ENCODE measurements at places on chromosomes 13 and 19. TPM values are rescaled to one million over a fixed set of nuclear protein-coding genes. Genes with fewer than 3 reads are reported as not detected.

GRCh38 chr19:7678971-7679751, 1.5 kb upstream of the TRAPPC5 start:
- DNase-seq, result no peak

GRCh38 chr13:34175551-34175950, 357.6 kb downstream of the RFC3 start:
- DNase-seq, result no peak

The ZBTB7A gene
- total RNA-seq, result 29.9 TPM

DNA sequence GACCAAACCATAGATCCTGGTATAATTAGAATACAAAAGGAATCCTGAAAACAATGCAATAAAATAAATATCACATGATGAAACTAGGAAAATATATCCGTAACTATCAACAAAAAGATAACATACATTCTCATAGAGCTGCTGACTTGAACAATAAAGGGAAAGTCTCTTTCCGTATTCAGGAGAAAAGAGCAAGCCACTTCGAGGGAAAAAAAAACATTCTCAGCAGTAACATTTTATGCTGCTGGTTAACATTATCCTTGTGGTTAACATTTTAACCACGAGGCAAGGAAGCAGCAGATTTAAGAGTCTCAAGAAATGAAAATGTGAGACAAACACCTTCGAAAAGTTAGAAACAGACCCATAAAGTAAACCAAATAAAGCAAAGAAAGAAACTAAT, 25.8 kb downstream of the NALCN start:
- no peak for DNase-seq

GRCh38 chr19:12597594-12597993, 13.0 kb downstream of the ZNF490 start:
- no peak for DNase-seq

The MRPL57 gene
- total RNA-seq, result 13.9 TPM

- no peak for DNase-seq
Observed at GRCh38 chr19:46533078-46533620, 37.5 kb upstream of the PNMA8B start.

DNA sequence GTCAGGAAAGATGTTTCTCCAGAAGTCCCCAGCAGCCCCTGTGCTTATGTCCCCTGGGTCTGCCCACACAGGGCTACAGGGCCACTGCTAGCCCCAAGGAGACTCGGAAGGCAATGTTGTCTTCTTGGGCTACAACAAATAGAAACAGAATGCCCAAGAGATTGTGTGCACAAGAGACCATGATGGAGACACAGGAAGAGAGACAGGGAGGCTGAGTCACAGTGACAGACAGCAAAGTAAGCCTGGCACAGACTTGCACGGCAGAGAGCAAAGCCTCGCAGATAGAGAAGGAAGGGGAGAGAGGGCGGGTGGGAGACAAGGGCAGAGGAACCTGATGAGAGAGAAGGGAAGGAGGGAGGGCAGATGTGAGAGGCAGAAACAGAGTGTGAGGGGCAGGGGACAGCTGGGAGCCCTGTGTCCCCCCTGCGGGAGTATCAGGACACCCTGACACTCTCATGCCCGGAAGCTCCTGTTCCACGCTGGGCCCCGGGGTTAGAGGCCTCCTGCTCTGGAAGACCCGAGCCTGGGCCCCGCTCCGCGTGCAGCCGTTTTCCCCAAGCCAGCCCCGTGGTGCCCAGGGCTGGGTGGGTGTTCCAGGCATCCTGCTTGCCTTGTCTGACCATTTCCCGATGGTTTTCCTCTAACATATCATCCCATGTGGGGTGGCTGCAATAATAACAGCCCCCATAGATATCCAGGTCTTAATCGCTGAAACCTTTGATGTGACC, 2.7 kb upstream of the PLA2G4C start:
- DNase-seq, result no peak

GRCh38 chr19:5498830-5499550, 43.8 kb downstream of the ZNRF4 start:
- DNase-seq, result no peak

DNA sequence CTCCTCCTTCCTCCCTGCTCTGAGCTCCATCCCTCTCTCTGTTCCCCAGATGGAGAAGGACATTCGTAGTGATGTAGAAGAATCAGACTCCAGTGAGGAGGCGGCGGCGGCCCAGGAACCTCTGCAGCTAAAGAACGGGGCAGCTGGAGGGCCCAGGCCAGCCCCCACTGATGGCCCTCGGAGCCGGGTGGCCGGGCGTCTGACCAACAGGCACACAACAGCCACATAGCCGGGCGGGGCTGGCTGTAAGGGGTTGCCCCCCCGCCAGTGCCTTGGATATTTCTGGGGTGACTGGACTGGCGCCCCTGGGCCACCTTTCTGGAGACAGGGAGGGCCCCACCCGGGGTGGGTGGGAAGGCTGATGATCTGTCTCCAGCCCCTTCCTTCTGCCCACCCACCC, 46.3 kb downstream of the CD320 start:
- no peak for DNase-seq

Measured in chondrocyte (in vitro differentiated cells).